ENCODE measurements at places on chromosomes 6 and 20.

- peak; percentile 15 for DNase-seq
Observed at GRCh38 chr6:165701005-165701404, 38.0 kb upstream of the PDE10A start.

DNA sequence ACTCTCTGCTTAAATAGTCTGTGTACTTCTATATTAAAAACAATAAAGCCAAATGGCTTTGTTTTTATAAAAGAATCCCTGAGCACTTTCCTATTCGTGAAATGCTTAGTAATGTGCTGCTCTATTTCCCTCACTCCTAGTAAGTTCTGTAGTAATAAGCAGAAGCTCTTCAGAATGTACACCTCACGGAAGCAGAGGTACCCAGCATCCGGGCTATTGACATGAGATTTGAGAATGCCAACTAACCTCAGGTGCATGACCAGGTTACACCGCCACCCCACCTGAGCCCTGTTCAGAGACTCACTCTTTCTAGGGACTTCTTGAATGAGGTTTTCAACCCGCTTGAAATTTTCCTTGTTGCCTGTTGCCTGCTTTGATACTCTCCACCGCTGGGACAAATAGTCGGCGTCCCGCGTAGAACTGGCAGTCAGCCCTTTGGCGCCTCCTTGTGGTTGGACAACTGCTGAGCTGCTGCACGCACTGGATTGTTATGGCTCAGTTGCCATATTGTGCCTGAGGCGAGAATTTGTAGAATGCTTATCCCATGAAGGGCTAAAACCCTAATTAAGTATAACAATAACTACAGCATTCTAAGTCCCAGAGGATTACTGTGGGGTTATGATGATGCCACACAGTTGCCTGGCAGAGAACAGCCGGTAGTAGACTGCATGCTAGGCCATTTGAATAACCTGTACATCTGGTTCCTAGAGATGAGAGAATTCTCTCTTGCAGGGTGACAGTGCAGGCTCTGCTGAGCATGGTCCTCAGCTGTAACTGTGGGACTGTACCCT lies 95.4 kb downstream of the KHDC1L start:
- DNase-seq, result peak; percentile 37

DNA sequence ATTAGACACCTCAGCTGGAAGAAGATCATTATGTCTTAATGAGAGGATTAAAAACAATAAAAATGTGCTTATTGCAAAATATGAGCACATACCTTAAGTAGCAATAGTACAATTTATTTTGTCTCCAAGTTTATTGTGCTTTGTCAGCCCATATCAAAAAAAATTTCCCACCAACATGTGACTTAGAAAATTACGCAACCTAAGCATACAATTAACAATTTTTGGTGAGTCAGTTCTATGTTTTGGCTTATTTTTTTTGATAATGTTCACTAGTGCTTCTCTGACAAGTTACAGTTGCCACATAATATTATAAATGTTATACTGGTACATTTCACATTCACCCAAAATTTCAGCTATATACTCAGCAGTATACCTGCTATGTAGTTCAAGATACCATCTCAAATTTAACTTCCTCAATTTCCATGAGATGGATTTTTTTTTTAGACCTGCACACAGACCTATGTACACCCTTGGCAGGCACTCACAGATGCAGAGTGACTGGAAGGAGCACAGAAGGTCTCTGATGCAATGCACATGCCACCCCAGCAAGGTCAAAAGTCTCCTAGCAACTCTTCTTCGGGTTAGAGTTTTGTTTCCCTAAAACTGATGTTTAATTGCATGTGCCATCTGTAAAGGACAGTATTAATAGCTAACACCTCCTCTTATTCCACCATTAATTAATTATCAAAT lies 112.4 kb downstream of the PRKN start:
- DNase-seq, result no peak

DNA sequence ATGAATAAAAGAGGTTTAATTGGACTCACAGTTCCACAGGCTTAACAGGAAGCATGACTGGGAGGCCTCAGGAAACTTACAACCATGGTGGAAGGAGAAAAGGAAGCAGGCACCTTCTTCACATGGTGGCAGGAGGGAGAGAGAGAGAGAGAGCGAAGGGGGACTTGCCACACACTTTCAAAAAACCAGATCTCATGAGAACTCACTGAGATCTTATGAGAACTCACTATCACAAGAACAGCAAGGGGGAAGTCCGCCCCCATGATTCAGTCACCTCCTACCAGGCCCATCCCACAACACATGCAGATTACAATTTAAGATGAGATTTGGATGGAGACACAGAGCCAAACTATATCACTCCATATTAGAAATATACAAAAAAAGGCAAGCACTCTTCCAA lies 6.1 kb upstream of the SIRPD start:
- no peak for DNase-seq

- no peak for DNase-seq
Observed at GRCh38 chr20:3454831-3455230, 16.0 kb upstream of the ATRN start.

- DNase-seq, result no peak
Observed at GRCh38 chr20:32970115-32970972, 33.9 kb downstream of the SUN5 start.

GRCh38 chr6:19332806-19333460 lies 504.2 kb upstream of the ID4 start:
- DNase-seq, result no peak

- DNase-seq, result no peak
Observed at GRCh38 chr6:130526466-130526865, 160.6 kb downstream of the TMEM200A start.

DNA sequence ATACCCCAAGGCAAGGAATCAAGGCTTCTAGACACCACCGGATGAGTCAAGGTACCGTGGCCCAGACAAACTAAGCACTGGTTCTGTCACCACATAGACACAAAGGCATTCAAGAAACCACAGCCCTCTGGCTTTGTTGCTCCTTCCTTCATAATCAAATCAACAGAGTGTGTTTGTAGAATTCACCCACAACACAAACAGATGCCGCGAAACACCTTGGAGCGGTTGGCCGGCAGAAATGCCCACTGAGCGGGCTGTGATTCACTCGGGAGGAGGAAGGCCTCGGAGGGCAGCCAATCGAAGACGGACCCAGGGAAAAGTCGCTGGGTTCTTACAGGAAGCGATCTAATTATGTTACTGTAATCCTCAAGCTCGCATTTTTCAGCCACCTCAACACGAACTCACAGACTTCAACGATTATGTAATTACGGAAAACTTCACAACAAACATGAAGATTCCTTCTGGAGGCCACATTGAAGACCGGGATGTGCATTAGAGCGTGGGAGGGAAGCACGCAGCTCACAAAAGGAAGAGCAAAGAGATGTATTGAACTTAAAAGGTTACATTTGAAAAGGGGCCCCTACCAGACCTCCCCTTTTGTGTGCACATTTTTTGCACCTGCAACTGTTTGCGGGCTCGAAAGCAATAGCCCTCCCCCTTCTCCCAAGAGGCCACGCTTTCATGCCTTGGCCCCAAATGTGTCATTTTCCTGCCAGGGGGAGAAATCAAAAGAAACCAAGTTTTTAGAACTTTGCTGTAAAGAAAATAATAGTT lies 184.7 kb upstream of the PREP start:
- DNase-seq, result no peak

DNA sequence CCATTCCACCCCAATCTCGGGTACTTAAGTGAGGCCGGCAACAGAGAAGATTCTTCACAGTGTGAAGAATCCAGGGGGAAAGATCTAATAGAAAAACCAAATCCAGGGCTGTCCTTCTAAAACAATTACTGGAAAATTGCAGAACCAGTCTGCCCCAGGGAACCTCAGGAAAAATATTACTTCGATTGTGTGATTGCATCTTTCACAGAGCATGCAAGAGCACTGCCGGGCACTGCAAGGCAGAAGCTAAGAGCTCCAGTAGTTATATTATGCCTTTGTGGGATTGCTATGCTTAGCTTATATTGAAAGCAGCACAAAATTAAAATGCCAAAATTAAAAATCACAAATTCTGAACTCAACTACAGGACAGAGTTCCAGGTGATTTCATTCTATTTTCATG lies 175.9 kb downstream of the HACE1 start:
- no peak for DNase-seq

DNA sequence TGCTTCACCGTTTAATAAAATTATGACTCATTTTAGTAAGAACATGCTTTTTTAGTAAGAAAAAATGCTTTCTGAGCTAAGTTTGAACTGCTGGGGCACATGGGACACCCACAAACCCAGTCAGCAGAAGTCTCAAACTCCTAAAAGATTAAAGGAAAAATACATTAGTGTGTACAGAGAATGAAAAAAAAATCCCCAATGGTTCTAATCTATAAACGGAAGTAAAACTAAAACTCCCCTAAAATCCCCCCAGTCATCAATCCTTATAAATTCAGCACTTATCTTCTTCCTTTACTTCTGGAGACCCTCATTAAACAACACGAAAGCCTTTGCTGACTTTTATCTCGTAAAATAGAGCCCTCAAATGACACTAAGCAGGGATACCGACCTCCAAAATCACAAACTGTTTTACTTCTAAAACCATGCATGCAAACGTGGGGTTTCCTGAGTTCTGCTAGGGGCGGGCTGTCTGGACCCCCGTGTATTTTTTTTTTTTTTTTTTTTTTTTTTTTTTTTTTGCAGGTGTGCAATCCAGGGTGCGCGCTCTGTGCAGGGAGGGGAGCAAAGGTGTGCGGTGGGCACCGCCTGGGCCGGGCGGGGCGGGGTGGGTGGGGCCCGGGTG lies 1.1 kb upstream of the MYB start:
- no peak for DNase-seq

- no peak for DNase-seq
Observed at GRCh38 chr6:38631186-38631783, 8.4 kb downstream of the BTBD9 start.

- no peak for DNase-seq
Observed at GRCh38 chr20:25285856-25286798, 38.2 kb downstream of the PYGB start.

GRCh38 chr20:34431168-34431567 lies 68.1 kb downstream of the ITCH start:
- no peak for DNase-seq

DNA sequence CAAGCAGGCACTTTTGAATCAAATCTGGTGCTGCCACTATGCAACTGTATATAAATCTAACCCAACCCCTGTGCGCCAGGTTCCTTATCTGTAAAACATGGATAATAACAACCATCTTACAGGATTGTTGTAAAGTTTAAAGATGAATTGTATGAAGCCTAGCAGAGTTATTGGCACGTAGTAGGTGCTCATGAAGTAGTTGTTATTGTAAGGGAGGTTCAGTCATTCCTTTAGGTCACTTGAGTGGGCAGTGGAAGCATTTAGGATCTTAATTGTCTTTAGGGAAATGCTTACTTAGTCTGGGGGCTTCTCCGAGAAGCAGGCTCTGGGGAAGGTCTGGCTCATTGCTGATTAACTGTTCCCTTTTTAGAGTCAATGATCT lies 29.8 kb upstream of the PKIG start:
- no peak for DNase-seq

DNA sequence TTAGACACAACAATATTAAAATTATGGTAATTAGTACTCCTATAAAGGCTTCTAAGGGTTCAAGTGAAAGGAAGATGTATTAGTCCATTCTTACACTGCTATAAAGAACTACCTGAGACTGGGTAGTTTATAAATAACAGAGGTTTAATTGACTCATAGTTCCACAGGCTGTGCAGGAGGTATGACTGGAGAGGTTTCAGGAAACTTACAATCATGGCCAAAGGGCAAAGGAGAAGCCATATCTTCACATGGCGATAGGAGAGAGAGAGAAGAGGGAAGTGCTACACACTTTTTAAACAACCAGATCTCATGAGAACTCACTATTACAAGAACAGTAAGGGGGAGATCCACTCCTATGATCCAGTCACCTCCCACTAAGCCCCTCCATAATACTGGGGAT lies 52.9 kb downstream of the TINAG start:
- DNase-seq, result no peak

- DNase-seq, result peak; percentile 38
Observed at GRCh38 chr20:6265204-6265904, 142.5 kb upstream of the FERMT1 start.

- no peak for DNase-seq
Observed at GRCh38 chr20:23156170-23156841, 70.2 kb upstream of the CD93 start.

- DNase-seq, result no peak
Observed at GRCh38 chr20:20253039-20253743, 114.7 kb upstream of the INSM1 start.

GRCh38 chr6:15421945-15422733 lies 176.3 kb downstream of the JARID2 start:
- no peak for DNase-seq

DNA sequence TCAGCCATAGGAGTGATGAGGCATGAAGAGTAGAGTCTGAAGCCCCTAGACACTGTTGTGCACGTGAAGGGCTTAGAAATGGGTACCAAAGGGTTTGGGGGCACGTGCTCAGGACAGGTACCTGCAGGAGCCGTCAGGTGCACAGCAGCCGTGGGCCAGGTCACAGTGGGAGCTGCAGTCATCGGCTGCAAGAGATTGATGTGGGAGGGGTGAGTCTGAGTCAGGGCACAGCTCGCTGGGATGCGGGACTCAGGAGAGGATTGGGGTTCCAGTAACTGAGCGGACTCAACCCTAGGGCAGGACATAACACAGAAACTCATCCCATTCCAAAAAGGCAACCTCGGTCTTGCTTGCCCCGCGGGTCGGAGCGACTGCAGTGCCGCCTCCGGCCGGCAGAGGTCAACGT lies 1.1 kb downstream of the DLK2 start:
- DNase-seq, result no peak

- no peak for DNase-seq
Observed at GRCh38 chr6:1774226-1774915, 164.7 kb downstream of the FOXC1 start.

DNA sequence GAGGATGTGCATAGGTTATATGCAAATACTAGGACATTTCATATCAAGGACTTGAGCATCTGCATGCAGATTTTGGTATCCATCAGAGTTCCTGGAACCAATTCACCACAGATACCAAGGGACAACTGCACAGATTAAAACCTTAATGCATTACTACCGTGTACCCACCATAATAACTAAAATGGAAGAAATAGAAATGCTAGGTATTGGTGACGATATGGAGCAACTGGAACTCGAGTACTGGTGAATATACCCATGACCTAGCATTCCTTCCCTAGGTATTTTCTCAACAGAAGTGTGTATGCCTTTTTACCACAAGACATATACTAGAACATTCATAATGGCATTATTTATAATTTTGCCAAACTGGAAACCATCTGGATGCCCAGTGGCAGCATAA lies 18.5 kb downstream of the KCNS1 start:
- DNase-seq, result no peak

- DNase-seq, result no peak
Observed at GRCh38 chr6:156060013-156060412, 604.4 kb upstream of the NOX3 start.

DNA sequence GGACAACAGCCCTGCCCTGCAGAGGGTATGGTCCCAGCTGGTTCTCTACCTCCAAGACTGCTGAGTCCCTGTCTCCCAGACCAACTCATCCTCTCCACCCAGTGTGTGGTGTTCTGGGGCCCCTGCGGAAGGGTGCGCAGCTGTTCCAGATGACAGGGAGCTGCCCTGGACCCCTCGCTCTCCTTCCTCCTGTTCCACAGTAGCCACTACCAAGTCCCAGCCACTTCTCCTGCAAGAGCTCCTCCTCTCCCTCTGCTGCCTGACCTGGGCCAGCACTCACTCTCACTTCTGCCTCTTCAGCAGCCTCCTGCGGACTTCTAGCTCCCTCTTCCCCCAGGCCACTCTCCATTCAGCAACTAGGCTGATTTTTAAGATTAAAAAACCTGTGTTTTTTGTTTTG lies 40.1 kb upstream of the TMEM181 start:
- no peak for DNase-seq
